ENCODE measurements at places on chromosomes 12 and 14.

DNA sequence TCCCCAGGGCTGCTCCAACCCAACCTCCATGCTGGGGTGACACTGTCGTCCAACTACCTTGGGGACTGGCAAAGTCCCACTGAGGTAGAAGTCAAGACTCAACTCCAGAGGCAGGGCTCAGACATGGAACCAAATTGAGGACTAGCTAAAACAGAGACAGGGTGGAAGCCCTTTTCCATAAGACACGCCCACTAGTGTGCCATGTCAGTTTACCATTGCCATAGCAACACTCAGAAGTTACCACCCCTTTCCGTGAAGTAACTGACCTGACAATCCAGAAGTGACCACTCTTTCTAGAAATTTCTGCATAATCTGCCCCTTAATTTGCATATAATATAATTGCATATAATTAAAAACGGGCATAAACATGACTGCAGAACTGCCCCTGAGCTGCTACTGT, 409.6 kb downstream of the MED13L start:
- no peak for DNase-seq

DNA sequence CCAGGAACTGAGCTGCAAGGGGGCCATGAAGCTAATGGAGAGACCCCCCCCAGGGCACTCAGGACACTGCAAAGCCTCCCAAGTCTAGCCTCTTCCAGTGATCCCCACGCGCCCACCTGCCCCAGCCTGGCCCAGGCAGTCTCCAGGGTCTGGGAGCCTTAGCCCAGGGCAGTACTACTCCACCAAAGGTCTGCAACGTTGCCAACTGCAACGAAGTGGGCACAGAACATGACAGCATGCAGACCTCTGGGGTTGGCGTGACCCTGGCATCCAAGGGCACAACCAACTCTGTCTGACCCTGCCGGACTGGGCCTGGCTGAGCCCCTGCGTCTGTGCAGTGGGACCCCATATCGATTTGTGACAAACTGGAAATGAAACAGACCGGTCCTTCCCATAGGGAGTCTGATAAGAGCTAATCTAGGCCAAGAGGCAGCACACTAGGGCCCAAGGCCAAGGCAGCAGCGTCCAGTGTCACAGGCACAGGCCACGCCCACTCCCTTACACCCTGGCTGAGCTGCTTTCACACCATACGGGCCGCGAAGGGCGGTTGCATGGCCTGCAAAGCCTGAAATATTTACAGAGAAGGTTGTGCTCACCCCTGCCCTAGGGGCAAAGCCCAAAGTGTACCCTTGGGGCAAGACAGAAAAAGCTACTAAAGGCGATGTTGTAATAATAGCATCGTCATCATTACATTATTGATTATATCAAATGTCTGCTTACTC, 76.7 kb downstream of the NCOR2 start:
- DNase-seq: no peak

- DNase-seq: no peak
These were observed 1.6 kb upstream of the PRKAB1 start for GRCh38 chr12:119666226-119666795.

GRCh38 chr14:32382704-32383103, 53.6 kb downstream of the AKAP6 start:
- no peak for DNase-seq

DNA sequence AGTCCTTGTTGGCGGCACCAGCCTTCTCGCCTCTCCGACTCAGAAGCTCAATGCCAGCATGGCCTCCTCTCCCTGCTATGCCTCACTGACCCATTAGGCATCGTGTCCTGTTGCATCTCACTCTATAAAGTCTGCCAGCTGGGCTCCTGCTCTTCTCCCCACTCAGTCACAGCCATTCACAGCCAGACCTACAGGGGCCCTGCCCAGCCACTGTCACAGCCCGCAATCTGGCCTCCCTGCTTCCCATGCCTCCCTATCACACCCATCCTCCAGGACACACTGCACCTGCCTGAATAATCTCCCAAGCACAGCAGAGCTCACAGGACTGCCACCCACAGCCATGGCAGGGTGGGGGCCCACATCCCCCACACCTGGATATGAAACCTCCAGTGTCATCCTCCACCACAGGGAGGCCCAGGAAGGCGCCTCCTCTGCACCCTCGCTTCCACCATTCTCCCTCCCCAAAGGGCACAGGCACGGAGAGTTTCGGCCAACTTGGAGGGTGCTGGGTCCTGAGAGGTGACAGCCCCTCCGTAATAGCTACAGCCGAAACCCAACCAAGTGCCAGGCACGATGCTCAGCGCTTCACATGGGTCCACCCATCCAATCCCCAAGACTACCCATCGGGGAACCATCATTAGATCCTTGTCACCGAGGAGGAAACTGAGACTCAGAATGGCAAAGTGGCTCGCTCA, 370.3 kb downstream of the BCL11B start:
- no peak for DNase-seq

- DNase-seq: no peak
These were observed 61.1 kb upstream of the C12orf71 start for GRCh38 chr12:27143256-27144069.

- DNase-seq: no peak
These were observed 175.3 kb downstream of the EMP1 start for GRCh38 chr12:13371797-13372196.

GRCh38 chr12:84644908-84645307, 267.7 kb downstream of the SLC6A15 start:
- DNase-seq: no peak

- no peak for DNase-seq
These were observed 82.8 kb downstream of the BORCS5 start for GRCh38 chr12:12439636-12440035.

DNA sequence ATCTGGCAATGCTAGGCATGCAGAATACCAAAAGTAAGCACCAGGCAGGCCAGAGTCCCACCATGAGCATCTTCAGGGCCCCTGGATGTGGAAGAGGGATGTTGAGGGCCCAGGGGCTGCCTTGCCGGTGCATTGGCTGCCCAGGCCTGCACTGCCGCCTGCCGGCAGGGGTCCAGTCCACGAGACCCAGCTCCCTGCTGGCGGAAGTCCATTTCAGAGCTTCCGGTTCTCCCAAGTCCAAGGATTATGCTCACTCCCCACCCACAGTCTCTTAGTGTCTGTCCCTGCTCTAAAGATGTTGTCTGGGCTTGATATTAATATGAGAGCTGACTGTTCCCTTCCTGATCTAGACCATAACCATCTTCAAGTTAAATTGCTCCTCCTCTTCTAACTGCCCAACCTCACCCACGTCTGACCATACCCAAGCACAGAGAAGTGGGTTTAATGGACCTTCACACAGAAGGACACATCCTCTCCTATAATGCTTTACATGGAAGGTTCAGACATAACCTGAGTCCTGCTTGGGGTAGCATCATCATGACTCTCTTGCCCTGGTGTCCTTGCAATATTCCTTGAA, 117.4 kb downstream of the DAD1 start:
- DNase-seq: peak; percentile 25

DNA sequence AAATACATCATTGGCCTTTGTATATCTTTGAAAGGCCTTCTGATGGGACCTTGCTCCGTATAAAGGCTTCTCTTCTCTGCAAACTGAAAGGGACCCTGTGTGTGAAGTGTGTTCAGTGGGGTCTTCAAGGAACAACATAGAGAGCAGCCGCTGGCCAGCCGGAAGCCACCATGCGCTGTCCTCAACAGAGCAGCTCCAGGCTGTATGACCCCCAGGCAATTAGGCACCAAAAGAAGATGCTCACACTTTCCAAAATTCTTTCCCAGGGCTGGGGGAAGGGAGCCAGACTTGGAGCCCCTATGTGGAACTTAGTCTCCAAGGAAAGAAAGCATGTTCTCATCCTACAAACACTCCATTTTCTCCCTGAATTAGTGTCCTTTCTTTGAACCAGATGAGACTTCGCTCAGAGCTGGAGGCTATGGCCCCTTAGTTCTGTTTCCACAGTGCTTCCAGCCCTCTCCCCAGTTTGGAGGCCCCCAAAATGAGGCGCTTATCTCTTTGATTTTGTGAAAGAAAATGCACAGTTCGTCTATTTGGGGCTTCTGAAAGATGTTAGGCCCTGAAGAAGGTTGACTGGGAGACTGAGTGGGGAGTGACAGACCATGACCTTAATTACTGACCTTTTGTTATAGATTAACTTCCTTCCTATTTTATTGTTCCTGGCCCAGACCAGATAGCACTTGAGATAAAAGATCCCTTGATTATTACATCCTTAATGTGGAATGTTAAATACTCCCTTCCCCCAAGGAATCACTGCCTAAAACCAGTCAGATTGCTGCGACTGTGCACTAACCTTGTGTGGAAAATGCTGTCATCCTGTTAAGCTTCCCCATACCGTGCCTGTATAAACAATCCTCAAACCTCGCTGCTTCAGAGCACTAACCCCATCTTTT, 128.3 kb upstream of the FGD4 start:
- no peak for DNase-seq

DNA sequence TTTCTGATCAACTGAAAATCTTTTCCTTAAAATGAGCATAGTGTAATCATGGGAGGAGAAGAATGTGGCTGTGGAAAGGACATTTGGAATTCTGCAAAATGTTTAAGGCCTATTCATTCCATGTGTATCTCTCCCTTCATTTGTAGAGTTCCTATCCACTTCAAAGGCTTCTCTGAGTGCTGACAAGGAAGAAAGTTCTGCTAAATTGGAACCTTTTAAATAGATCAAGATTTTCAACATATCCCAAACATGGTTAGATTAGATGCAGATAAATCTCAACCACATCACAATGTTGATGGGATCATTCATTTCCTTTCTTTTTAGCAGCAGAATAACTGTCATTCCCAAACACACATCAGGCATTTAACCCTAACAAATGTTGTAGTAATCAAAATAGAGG, 28.4 kb upstream of the SIX1 start:
- DNase-seq: no peak

DNA sequence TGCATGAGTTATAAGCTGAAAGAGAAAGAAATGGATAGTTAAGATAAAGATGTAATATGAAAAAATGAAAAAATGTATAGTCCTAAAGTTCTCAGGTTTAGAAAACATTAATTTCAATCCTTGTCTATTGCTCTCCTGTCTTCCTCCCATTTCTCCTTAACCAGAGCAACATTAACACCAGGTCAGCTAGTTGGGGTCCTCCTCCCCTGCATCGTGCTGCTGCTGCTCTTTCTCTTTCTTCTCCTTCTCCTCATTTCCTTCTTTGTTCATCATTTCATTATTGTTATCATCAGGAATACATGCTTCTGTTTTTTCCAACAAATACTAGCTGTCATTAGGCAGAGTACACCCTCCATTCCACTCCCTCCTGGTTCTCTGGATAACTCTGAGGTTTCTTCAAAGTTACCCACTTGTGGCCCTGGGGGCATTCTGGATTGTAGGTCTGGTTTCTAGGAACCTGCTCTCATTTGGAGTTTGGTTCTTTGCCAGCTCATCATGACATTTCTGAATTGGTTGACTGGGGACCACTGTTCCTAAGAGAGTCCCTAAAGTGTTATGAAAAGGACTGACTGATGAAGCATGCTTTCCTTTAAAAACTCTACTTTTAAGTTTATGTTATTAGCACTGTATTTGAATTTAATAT, 17.0 kb downstream of the ACSS3 start:
- DNase-seq: no peak

DNA sequence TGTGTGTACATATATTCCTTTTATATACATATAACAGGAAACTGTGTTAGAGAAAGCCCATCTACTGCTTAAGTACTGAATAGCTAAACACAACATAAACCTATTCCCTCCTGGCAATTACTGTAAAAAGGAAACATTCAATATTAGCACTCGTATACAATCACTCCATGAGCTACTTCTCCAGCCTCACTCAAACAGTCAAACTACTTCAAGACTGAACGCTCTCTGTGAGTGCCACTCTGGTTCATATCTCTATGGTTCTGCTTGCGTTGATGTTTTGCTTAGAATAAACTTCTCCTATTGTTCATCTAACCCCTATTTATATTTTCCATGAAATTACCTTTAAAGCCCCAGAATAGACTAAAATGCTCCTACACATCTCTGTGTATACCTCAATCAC, 243.7 kb downstream of the MED13L start:
- DNase-seq: no peak

DNA sequence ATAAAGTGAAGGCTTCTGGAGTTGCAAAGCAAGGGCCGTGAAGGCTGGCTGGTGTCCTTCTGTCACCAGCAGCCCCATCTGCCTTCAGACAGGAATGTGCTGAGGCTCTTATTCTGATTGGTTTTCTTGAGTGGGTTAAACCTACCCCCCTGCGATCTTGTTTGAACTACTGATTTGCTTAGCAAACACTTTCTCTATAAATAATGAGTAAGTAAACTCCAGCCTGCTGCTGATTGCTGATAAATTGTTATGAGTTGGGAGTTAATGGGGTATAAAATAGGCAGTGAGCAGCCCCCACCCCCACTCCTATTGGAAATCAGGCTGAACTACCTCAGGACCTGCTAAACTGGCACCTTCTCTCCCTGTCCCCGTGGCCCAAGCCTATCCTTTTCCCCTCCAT, 146.1 kb upstream of the NOS1 start:
- DNase-seq: no peak

DNA sequence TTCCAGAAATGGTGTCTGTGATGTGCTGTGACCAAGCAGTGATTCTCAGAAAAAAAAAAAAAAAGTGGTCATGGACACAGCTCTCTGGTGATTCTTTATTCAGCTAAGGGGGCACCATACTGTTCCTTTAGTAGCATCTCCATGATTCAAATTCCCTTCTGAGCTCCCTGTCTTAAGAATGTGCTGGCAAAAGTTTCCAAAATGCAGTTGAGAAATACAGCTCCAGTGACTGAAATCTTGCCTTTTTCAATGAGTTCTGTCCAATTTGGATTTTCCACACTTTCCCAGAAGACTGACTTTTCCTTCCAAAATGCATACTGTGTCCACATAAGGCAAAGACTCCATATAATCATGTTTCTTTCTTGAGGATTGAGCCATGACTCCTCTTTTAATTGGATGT, 24.3 kb upstream of the CPM start:
- DNase-seq: no peak

DNA sequence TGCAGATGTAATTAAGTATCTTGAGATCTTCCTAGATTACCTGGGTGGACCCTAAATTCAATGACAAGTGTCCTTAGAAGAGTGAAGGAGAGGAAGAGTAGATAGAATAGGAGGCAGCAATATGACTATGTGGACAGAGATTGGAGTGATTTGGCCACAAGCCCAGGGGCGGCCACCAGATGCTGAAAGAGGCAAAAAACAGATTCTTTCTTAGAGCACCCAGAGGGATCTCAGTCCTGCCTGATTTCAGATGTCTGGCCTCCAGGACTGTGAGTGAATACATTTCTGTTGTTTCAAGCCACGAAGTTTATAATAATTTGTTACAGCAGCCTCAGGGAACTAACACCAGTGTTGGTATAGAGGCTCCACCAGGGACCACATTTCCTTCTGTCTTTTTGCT, 67.3 kb downstream of the DACT1 start:
- no peak for DNase-seq

DNA sequence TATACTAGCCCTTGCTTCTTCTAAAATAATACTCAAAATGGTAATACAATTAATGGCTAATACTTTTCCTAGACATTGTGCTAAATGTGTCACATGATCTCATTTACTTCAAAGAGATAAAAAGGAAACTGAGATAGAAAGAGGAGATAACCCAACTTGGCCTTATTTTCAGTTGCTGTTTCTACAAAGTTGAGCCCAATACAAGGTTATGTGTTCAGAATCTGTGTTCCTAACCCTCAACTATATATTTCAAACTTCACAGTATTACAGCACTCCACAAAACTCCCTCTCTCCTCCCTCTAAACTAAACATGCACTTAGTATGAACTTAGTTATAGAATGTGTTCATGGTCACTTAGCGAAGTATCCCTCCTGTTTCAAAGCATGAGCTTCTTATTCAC, 277.9 kb downstream of the CCER1 start:
- DNase-seq: no peak

Measured in AG08396 (cell line).